Right lung (tissue), 10 donors: ENCODE measurements at places on chromosomes 6 and 20. TPM values are rescaled to one million over a fixed set of nuclear protein-coding genes. Genes with fewer than 3 reads are reported as not detected.

CDSN gene
- polyA plus RNA-seq, result not detected

SERPINB1 gene
- 29.9 TPM for polyA plus RNA-seq

TAP2 gene
- polyA plus RNA-seq, result 14.7 TPM

BCLAF1 gene
- 259 TPM for polyA plus RNA-seq

FBXO9 gene
- 96.1 TPM for polyA plus RNA-seq

CYP24A1 gene
- not detected for polyA plus RNA-seq

KHDC1L gene
- not detected for polyA plus RNA-seq

GUCA1A gene
- not detected for polyA plus RNA-seq

RAB44 gene
- polyA plus RNA-seq, result 0.13 TPM
